Activated T-helper 1 cell treated with anti-CD3 and anti-CD28 coated beads, Interleukin-12 subunit alpha, Interleukin-12 subunit beta, Interleukin-2, Interleukin-4 antibody, amounts not matched to agents 30 ng/mL and 10 ng/mL and 1 ng/mL, durations not matched to agents 14 hours and 24 hours and 36 hours (primary cell): ENCODE measurements at places on chromosomes 7 and 10.

- peak; percentile 35 for DNase-seq
These were observed 6.1 kb downstream of the NPY start for GRCh38 chr7:24290004-24290641.

- no peak for DNase-seq
These were observed 3.6 kb upstream of the MXI1 start for GRCh38 chr10:110203500-110204455.

- DNase-seq = no peak
These were observed 35.9 kb upstream of the CACNB2 start for GRCh38 chr10:18104223-18104872.

DNA sequence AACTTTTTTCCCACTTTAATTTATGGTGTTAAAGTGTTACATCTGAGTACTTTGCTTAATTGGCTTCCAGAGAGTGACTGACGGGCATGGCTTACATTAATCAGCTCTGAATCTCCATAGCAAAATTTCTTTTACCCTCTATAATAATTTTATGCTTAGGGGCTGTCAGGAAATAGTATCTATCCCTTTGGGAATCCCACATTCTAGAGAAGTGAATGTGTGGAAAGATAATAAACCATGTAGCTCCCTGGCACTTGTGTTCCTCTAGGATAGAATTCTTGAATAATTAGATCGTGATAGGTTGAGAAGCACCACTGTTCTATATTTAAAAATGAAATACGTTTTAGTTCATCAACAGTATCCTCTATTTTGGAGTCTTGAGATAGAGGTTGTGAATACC lies 89.6 kb downstream of the DNAJB9 start:
- no peak for DNase-seq

- no peak for DNase-seq
These were observed 745 bp downstream of the SLC16A9 start for GRCh38 chr10:59708816-59709394.
